ENCODE measurements at places on chromosomes 3 and 15.

- no peak overlapping the region for H3K27ac ChIP-seq
- peaks cover 34% of the 10 kb centered on the region for H3K36me3 ChIP-seq
- DNase-seq, result peak; percentile 76
- no peaks in the 10 kb centered on the region for H3K4me1 ChIP-seq
- no peak overlapping the region for H3K4me3 ChIP-seq
Observed at GRCh38 chr3:58568572-58569286, 8.5 kb downstream of the FAM107A start.

DNA sequence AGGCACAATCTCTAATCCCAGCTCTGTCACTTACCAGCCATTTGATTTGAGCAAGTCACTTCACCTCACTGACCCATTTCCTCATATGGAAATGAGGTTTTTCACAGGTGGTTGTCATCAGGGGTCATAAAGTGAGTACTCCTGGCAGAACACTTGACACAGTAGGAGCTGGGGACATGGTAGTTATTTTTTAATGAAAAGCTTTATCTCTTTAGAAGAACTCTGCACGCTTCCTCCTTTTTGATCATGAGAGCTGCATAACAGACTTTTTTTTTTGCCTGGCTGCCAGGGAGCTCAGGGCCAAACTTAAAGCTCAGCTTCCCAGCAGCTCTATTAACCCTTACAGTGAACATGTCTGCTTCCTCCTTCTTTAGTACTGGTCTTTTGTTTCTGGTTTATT, 8.4 kb downstream of the VWA5B2 start:
- no peak for DNase-seq
- H3K27ac ChIP-seq, result no peak overlapping the region
- no peaks in the 10 kb centered on the region for H3K4me1 ChIP-seq
- H3K4me3 ChIP-seq, result no peak overlapping the region

DNA sequence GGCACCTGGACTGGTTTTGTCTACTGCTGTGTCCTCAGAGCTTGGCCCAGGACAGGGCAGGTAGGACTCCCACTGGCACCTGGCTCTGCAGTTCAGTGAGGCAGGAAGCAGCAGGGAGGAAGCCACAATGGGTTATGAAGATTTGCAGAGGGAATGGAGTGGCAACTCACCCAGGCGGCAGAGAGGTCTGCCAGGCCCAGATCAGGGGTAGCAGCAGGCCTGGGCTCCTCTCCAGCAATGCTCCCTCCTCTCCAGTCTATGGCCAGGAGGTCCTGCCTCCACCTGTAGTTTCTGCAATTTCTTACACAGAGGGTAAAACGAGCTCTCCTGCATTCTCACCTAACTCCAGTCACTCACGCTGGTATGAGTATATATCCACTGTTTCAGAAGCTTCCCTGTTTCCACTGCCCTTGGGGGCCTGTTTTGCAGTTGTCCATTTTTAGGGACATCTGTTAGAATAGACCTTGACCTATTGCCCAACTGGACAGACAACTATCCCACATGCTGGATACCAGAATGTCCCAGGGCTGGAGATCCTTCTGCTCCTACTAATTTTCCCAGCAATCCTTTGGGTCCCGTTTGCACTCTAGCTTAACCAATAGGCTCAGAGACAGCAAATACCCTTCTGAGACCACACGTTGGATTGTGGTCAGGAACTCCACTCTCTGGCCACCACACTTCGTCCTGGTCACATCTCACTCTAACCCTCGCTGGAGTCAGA, 35.2 kb downstream of the HMCES start:
- H3K27me3 ChIP-seq, result no peaks in the 10 kb centered on the region
- peak overlapping the region; percentile 96 for H3K27ac ChIP-seq
- peaks cover 14% of the 10 kb centered on the region for H3K4me1 ChIP-seq
- no peaks in the 10 kb centered on the region for H3K36me3 ChIP-seq
- peak overlapping the region; percentile 88 for H3K4me3 ChIP-seq
- peak; percentile 57 for DNase-seq

DNA sequence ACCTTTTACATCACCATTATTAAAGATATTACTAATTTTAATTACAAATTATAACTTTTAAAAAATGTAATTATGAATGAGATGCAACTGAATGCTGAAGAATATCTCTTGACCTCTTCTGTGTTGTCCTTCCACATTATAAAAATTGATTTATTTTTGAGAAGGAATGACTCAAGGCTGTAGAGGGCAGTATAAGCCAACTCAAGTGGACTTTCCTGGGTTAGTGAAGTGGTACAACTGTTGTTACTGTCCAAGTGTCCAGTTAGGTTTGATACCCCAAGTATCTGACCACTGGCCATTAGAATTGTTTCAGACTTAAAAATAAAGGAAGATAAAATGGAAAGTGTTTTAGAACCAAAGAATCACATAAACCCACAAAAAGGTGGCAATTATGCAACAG, 51.9 kb downstream of the BBX start:
- H3K4me1 ChIP-seq, result no peaks in the 10 kb centered on the region
- H3K27ac ChIP-seq, result no peak overlapping the region
- no peak for DNase-seq
- H3K36me3 ChIP-seq, result no peaks in the 10 kb centered on the region

GRCh38 chr3:13066834-13067233, 6.4 kb downstream of the IQSEC1 start:
- H3K4me1 ChIP-seq, result no peaks in the 10 kb centered on the region
- H3K36me3 ChIP-seq, result no peaks in the 10 kb centered on the region
- peaks cover under 1% of the 10 kb centered on the region for H3K27me3 ChIP-seq
- no peak overlapping the region for H3K4me3 ChIP-seq
- DNase-seq, result no peak

GRCh38 chr3:195001961-195002861, 268.7 kb downstream of the XXYLT1 start:
- DNase-seq, result peak; percentile 12
- H3K36me3 ChIP-seq, result no peaks in the 10 kb centered on the region
- H3K4me1 ChIP-seq, result peaks cover 27% of the 10 kb centered on the region
- no peaks in the 10 kb centered on the region for H3K27me3 ChIP-seq
- no peak overlapping the region for H3K27ac ChIP-seq
